ENCODE measurements at places on chromosomes 2 and 18.
A peak's percentile ranks its signal among the peaks of the same experiment; 100 is the strongest.

- DNase-seq, result no peak
Observed at GRCh38 chr2:222332116-222332515, 33.3 kb upstream of the PAX3 start.

GRCh38 chr18:31741097-31741735, 19.5 kb downstream of the SLC25A52 start:
- peak; percentile 2 for DNase-seq

GRCh38 chr2:66782780-66783361, 347.9 kb downstream of the MEIS1 start:
- no peak for DNase-seq

DNA sequence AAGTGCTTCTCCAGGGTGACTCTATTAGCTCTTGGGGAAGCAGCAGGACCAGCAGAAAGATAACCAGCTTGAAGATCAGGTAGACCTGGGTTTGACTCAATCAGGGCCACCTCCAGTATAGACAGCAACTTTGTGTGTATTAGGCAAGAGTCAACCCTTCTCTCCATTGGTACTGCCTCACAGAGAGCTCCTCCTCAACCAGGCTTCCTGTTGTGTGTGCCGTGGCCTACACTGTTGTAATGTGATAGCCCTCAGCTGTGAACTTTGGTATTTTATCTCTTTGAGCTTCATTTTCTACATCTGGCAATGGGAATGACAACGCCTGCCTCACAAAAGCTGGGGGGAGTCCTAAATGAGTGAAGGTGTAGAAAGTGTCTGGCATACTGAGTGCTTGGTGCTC, 17.0 kb upstream of the MAP3K20 start:
- DNase-seq, result no peak

DNA sequence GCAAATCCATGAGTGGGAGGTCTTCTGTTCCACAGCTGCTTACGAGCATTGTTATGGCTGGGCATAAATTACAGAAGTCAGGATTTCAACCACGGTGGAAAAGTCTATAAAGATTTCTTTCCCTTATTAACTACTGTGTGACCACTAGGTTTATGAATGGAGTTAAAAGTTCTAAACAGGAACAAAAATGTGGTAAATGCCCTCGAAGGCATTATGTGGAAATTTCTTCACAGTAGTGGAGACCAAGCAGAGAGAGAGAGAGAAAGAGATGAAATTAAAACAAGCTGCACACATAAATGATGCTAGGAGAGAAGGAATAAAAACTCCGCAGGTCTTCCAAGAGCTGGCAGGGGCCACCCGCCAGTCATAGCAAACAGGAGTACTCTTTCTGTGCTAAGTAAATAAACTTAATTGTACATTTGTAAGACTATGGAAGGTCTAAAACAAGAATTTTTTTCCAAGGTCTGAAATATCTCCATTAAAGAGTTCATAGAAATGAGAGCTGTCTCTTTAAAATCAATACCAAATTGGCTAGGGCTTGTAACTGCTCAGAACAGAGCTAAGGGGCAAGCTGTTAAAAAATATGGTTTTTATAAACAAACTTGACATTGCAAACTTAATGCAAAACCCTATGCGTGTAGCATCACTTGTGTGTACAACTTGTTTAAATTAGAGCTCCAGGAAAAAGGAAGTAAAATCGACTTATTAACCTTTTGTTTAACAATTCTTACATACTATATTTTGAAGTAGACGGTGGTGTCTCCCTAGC, 438.2 kb downstream of the MEIS1 start:
- no peak for DNase-seq

Data from AG09319 (cell line).